ENCODE measurements at places on chromosomes 12 and 14.

DNA sequence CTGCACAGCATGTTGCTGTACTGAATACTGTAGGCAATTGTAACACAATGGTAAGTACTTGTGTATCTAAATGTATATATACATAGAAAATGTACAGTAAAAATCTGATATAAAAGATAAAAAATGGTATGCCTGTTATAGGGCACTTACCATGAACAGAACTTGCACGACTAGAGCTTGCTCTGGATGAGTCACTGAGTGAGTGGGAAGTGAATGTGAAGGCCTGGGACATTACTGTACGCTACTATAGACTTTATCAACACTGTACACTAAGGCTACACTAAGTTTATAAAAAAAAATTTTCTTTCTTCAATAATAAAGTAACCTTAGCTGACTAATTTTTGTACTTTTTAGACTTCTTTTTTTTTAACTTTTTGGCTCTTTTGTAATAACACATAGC is 24.2 kb upstream of the NEDD1 start:
- DNase-seq, result no peak

DNA sequence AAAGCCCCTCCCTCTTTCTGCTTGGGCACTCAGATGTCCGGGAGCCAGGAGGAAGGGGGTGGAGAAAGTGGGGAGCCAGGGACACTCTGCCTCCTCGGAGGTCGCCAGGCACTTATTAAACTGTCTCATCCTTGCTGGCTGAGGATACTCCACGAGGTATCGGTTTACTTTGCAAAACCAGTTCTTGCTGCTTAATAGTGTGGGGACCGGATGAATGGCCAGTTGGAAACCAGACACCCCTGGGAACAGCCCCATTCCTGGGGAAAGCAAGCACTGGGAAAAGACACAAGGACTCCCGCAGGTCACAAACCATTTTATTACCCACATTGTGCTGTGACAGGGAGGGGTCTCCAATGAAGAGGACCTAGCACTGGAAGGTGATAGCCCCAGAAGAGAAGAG is 34.2 kb downstream of the CCDC88C start:
- DNase-seq, result no peak

DNA sequence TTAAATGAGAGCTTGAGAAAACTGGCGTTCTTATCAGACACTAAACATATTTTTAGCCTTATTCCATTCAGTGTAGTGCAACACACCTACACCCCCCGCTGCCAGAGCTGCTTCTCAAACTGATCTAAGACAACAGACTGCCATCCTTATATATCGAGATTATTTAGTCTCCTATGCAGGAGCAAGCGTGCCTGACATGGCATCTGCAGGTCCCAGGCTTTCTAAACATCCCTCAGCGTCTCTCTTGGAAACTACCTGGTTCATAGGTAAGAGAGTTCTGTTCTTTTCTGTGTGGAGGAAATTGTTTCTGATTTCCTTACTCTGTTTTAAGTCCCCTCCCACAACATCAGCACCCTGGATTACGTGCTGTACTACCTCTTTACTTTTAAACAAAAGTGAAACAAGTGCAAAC is 117.1 kb upstream of the PTPRB start:
- no peak for DNase-seq

- DNase-seq, result no peak
Measured at GRCh38 chr14:76293923-76294322, 82.0 kb upstream of the ESRRB start.

- peak; percentile 70 for DNase-seq
Measured at GRCh38 chr12:121124402-121125109, 8.1 kb upstream of the P2RX7 start.

GRCh38 chr12:107402041-107403022 is 283.3 kb upstream of the PWP1 start:
- peak; percentile 82 for DNase-seq

- DNase-seq, result no peak
Measured at GRCh38 chr14:61213920-61214319, 67.2 kb downstream of the TMEM30B start.

GRCh38 chr14:64663174-64663573 is 41.0 kb upstream of the PLEKHG3 start:
- no peak for DNase-seq

GRCh38 chr14:51824191-51824590 is 36.2 kb upstream of the GNG2 start:
- no peak for DNase-seq

DNA sequence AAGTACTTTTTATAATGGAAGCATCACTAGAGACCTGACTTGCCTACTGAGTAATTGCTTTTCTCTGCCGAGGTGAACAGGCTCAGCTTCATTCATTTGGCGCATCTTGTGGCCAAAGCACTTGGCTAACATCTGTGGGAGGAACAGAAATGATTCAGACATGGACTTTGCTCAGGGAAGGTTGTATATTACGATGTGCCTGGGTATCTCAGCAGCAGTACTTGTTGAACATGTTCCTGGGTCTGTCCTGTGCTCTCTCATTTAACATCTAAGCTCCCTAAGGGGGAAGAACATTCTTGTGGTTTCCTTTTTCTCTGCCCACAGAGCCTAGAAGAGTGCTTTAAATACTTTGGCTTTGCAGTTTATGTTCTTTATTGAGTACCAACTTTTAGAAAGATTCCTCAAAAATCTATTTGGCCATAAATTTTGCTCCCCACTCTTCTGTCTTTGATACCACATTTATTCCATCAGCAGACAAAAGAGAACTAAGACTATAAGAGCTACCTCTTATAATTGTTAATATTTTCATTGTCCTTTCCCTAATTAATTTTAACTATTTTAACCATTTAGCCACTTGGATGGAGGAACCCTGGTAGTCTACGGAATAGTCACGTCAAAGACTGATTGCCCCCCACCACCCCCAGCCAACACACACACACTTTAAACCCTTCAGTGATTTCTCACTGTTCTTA is 101.2 kb upstream of the EGLN3 start:
- DNase-seq, result no peak

- no peak for DNase-seq
Measured at GRCh38 chr12:28794786-28795185, 354.3 kb upstream of the FAR2 start.

DNA sequence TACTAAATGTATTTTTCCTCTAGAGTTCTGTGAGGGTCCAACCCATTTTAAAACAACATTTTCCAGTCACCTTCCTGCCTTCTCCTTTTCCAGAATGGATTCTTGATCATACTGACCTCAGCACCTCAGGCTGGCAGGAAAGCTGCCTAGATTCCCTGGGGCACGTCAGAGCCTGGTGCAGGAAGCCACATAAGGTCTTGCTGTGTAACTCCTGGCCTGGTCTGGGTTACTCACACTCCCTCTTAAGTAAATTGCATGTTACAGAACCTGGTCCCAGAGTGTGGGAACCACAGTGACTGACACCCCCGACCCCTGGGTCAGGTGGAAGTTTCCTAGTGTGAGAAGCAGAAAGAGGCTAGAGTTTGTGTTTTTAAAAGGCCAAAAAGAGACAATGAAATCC is 209.8 kb downstream of the SPTSSA start:
- DNase-seq, result no peak

GRCh38 chr14:60628892-60629291 is 20.4 kb downstream of the SIX1 start:
- no peak for DNase-seq

- DNase-seq, result no peak
Measured at GRCh38 chr12:84134797-84135366, 777.7 kb downstream of the SLC6A15 start.

- no peak for DNase-seq
Measured at GRCh38 chr14:43647302-43647701, 859.8 kb downstream of the FSCB start.

GRCh38 chr12:62537551-62537950 is 70.9 kb downstream of the MON2 start:
- no peak for DNase-seq

DNA sequence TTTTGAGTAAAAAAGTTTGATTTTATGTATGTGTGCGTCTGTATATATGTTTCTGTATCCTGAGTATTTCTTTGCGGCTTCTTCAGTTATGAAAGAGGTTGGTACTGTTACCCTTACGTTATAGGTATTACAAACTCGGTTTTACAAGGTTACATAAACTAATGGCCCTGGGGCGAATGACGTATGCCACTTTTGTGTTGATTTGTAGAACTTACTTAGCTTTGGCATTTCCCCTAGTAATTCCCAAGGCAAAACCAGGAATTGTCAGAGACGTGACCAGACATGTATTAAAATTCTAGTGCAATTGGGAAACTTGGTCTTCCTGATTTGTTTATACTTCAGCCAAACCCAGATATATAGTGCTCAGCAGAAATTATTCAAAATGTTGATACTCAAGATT is 93.3 kb downstream of the DUSP16 start:
- no peak for DNase-seq

DNA sequence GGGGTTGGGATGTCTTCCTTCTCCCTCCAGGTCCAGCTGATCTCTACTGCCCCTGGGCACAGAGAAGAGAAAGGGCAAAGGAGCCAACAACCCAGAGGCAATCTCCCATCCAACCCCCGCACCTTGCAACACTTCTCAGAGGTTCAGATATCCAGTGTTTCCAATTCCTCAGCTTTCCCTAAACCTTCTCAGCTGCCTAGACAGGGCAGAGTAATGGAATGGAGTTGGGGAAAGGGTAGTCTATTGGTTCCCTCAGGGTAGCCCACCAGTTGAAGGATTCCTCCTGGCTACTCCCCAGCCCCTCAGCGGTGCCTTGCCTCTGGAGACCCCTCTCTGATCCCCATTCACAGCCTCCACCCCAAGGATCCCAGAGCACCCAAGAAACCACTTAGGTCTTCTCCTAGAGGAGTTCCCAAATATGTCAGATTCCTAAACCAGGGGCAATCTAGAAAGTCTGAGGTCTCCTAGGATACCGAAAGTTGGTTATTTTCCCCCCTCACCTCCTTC is 537 bp downstream of the NFE2 start:
- DNase-seq, result no peak

- DNase-seq, result peak; percentile 70
Measured at GRCh38 chr12:62191491-62192179, 68.6 kb upstream of the USP15 start.

GRCh38 chr14:94388384-94389103 is at the start of gene SERPINA1:
Gene SERPINA1, minus strand, starts transcription at chr14:94388602. Its CDS starts 5,365 bp downstream, at chr14:94383237.
- DNase-seq, result peak; percentile 17

DNA sequence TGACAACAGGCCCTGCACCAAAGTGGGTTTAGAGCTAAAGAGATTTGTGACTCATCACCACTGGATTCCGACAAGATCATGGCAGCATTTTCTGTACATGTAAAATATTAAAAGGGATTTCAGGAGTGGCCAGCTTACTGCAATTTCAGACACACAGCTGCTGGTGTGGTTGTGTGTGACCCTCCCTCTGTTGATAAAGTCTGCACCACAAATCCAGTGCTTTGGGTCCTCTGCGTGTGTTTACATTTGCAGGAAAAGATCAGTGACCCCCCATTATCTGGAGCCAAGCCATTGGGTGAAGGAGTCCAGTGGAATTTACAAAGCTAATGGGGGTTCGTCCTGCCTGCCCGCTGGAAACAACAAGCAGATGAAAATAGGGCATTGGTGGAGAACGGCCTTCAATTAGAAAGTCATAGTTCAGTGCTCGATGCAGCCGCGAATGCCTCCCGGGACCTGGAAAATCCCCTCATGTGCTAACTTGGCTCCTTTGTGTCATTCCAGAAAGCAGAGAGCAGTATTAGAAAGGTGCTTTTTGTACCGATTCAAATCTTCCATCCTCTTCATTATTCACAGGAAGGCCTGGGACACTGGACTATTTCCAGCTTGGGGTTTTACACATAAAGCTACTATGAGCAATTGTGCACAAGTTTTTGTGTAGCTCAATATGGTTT is 188.5 kb upstream of the TMEM132C start:
- no peak for DNase-seq

GRCh38 chr12:68910128-68910527 is 22.8 kb downstream of the CPM start:
- no peak for DNase-seq

GRCh38 chr12:54270345-54270744 is 9.6 kb downstream of the CBX5 start:
- DNase-seq, result no peak

DNA sequence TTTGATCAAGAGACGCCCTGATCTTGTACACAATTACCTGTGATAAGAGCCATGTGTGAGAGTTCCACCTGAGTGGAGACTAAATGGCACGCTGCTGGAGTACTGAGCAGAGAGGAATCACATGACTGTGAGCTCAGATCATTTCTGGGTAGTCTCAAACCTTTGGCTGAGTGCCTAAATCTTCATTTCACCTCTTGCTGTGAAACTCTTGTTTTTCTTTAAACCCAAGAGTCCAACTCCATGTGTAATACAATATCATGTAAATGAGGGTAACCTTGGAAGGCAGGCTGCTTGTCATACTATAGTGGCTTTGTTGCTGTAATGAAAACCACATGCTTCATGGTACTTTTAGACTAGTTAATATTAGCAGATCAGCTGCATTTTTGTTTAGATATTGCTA is 156.9 kb downstream of the CAND1 start:
- no peak for DNase-seq

DNA sequence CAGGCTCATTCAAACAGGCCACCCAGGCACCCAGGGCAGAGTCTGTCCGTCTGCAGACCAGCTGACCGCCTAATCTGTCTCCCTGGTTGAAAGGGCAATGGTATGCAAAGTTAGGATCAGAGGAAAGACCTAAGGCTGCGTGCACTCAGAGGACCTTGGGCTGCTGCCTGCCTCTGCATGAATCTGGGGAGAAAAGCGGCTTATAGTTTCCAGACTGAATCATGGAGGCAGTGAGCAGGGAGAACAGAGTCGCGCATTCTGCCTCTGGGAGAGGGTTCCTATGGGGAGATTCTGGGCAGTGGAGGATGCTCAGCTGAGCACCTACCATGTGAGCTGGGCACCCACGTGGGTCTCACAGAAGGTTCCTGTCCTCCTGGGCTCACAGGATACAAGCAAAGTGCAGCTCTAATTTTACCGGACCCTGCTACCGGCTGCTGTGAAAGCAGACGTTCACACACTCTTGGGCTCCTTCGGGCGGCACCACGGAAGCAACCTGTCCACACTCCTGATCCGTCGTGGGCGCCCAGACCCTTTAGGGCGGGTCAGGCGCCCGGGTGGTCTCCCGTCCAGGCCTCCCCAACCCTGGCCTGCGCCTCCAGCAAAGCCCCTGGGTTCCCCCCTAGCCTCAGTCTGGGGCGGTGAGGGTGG is 772 bp downstream of the SCARB1 start:
- no peak for DNase-seq

- no peak for DNase-seq
Measured at GRCh38 chr12:118166946-118167345, 31.0 kb downstream of the PEBP1 start.

DNA sequence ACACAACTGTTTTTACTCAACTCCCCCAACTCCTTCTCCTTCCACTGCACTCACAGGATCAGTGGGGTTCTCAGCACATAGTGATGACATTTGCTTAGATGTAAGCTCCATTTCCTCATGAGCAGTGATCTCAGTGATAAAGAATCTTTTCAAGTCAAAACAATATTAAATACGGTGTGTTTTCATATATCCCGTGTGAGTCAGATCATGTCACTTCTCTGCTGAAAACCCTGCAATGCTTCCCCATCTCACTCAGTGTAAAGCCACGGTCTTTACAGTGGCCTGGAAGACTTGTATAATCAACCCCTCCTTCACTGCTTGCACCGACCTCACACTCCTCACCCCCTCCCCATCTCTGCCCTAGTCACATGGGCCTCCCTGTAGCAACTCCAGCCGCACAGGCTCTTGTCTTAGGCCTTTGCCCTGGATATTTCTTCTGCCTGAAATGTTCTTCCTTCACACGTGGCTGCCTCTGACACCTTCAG is 149.7 kb upstream of the ARHGAP5 start:
- DNase-seq, result no peak

- DNase-seq, result no peak
Measured at GRCh38 chr14:79483477-79484388, 727.6 kb downstream of the DIO2 start.

Measured in activated effector memory CD4-positive, alpha-beta T cell treated with anti-CD3 and anti-CD28 coated beads, Interleukin-2, amount 50 U/mL, for 16 hours (primary cell).